ENCODE measurements at places on chromosomes 13 and 19. TPM values are rescaled to one million over a fixed set of nuclear protein-coding genes. Genes with fewer than 3 reads are reported as not detected.

DNA sequence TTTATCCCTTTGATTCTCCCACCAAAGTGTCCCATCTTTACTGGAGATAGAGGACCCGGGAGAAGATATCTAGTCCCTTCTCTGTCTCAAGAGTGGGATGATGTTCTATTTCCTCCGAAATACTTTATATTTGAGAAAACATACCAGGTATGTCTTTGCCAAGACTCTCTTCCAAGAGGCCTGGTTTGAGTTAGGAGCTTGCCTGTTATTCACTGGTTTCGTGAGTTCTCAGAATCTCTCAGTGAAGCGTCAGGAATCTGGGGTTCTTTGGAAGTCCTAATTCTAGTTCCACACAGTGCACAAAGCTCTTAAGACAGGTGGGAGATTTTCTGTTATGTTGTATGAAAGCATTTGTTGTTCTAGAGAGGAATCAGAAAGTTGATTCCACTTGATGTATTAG, 182.0 kb downstream of the DNAJC15 start:
- DNase-seq = no peak

GRCh38 chr19:35642798-35643254, 1.3 kb downstream of the ETV2 start:
- DNase-seq = no peak

- no peak for DNase-seq
These were observed 150.0 kb downstream of the KCTD15 start for GRCh38 chr19:33946535-33947264.

DNA sequence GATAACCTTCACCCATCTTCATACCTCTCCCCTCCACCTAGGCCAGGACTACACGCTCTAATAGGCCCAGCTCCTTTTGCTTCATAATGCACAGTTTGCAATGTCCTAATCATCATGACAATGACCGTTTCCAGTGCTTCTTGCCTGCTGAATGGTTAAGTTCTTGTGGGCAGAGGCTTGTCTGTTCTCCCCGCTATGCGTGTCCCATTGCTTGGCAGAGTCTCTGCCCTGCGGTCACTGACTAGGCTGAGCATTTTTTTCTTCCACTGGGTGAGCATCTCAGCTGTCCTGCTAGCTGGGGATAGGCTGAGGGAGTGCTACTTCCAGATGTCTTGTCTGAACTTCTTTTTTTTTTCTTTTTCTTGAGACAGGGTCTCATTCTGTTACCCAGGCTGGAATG, 314.7 kb downstream of the UQCRFS1 start:
- DNase-seq = no peak

- no peak for DNase-seq
These were observed 21.2 kb downstream of the PROZ start for GRCh38 chr13:113179374-113180230.

GRCh38 chr13:89097994-89098393, 1426.8 kb downstream of the SLITRK5 start:
- no peak for DNase-seq

- no peak for DNase-seq
These were observed 532.5 kb downstream of the LMO7 start for GRCh38 chr13:76168661-76169060.

GRCh38 chr13:51955281-51955771, 55.9 kb downstream of the ATP7B start:
- no peak for DNase-seq

DNA sequence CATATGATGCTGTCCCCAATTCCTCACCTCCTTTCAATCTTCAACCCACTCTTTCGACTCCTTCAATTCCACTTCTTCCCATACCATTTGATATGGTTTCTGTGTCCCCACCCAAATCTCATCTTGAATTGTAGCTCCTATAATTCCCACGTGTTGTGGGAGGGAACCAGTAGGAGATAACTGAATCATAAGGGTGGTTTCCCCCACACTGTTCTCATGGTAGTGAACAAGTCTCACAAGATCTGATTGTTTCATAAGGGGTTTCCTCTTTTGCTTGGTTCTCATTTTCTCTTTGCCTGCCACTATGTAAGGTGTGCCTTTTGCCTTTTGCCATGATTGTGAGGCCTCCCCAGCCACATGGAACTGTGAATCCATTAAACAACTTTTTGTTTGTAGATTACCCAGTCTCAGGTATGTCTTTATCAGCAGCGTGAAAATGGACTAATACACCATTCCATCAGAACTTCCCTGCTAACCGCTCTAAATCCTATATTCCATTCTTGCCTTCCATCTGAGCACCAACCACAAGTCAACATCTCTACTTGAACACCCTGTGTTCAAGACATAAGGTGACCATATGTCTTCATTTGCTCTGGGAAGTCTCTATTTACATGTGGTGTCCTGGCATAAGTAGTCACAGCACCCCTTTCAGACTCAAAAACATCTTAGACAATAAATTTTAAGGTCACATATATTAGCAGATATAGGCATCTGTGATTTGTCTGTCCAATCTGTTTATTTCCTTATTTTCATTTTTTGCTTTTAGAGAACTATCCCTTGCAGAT, 122.9 kb downstream of the TSHZ3 start:
- DNase-seq = no peak

GRCh38 chr19:41001243-41001971, 10.3 kb downstream of the CYP2B6 start:
- no peak for DNase-seq

Gene RFPL4A
- total RNA-seq = 3.4 TPM

Gene AMH
- total RNA-seq = 0.64 TPM
